Activated CD4-positive, alpha-beta T cell treated with anti-CD3 and anti-CD28 coated beads, Interleukin-2, Interleukin-4, amounts not matched to agents 100 ng/mL and 50 ng/mL, durations not matched to agents 16 hours and 8 hours (primary cell): ENCODE measurements at places on chromosomes 1 and 21.

- DNase-seq = no peak
These were observed 158.9 kb upstream of the TNR start for GRCh38 chr1:175902281-175902680.

- no peak for DNase-seq
These were observed 49.3 kb upstream of the RABGAP1L start for GRCh38 chr1:174110053-174110452.

DNA sequence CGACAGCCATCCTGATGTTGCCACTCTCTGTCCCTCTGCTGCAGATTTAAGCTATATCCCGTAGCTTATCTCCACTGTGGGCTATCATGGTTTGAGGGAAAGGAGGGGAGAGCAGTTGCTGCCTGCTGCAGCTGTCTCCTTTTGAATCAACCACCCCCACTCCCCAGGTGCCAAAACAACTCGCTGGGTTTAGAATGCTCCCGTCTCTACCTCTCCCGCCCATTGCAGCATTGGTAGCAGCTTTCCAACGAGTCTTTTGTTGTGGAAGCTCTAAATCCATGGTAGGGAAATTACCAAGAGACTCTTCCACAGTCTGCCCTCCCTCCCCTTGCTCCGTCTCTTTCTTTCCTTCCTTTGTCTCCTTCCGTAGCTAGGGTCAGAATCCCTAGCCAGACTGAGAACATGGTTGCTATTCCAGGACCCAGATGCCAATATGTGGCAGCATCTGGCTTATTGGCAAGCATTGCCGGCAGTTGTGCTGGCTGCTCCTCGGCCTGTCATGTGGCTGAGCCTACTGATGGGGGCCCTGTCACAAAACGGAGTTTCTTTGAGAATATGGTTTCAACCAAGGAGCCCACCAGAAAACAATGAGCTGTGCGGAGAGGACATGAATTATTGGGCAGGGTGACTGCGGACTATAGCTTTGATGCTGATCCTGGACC lies 230.7 kb downstream of the RPS6KC1 start:
- DNase-seq = no peak

- peak; percentile 24 for DNase-seq
These were observed 13.4 kb upstream of the PIAS3 start for GRCh38 chr1:145871994-145872924.

- DNase-seq = peak; percentile 33
These were observed 43.3 kb downstream of the GPR88 start for GRCh38 chr1:100581096-100581705.

GRCh38 chr1:22930240-22930912 lies 42.3 kb downstream of the LACTBL1 start:
- DNase-seq = peak; percentile 31

DNA sequence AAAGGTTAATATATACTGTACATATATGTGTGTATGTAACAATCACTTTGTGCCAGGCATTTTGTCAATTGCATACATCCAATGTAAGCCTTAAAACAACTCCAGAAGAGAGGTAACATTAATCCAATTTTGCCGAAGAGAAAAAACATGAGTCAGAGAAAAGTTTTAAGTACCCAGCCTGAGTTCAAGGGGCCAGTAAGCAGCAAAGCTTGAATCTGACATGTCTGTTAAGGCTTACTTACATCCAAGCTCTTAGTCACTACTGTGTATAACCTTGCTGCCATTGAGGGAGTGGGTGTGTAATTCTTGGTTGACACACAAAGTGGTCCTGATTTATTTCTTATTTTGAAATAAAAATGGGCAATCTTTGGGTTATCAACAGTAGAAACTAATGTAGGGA lies 360.4 kb upstream of the LYPLAL1 start:
- no peak for DNase-seq

DNA sequence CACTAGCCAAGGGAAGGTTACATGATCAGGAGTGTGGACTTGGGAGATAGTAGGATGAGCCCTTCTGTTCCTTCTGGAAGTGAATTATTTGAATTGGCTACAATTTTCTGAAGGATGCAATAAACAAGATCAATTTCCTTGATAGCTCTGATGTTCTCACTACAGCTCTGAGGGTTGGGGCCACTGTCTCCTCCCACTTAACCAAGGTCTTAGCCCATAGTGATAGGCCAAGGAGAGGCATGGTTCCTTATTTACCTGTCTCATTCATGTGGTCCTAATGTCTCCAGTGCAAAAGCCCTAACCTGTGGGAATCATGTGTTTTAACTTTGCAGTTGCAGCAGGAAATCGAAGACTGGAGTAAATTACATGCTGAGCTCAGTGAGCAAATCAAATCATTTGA lies 34.8 kb downstream of the MIA3 start:
- no peak for DNase-seq

DNA sequence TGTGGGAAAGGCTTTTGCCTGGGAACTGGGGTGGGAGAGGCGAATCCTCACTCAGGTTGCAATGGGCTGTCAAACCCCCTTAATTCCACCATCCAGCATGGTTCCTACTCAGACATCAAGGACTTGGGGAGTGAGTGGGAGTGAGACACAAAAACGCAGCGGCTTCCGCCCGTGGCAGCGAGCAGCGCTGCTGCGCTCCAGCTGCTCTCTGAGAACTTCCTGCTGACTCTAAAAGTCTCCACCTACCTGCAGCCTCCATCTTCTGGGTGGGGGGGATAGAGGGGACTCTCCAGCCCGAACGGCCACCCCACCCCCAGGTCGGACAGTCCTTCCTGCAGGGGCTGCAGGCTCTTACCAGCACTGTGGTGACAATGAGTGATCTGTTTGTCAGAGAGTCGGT lies 184.4 kb downstream of the GRIK3 start:
- DNase-seq = no peak

DNA sequence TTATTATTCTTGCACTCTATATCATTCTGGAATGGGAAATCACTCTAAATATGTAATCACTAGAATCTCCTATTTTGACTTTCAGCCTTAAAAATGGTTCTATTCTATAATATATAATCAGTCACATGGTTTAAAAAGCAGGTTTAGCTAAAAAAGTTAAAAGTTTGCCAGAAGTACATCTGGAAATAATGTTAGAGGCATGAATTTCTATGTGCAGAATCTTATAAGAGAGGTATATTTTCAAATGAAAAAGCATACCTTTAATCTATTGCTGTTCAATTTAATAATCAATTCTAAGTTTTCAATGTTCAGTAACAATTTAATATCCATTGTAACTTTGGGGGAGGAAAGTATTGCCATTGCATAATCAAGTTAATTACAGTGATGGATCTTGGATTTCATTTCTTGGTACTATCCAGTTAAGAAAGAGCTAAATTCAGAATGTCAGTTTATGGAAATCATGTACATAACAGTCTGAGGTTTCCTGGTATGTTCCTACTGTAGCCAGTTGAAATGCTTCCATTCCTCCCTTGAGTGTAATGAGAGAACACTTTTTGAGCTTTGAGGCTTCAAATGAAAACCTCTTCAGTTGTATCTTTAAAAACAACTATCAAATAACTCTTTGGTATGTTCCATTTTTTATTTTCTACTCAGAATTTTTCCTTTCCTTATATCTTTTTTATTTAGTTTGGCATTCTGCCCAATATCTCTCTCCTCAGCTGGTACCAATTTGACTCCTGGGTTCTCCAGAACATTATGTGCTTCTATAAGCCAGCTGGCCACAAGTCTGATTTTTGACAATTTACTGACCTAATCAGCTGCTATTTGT lies 175.7 kb upstream of the COL11A1 start:
- DNase-seq = no peak

- DNase-seq = no peak
These were observed 6.2 kb downstream of the KCNK1 start for GRCh38 chr1:233620065-233620464.

DNA sequence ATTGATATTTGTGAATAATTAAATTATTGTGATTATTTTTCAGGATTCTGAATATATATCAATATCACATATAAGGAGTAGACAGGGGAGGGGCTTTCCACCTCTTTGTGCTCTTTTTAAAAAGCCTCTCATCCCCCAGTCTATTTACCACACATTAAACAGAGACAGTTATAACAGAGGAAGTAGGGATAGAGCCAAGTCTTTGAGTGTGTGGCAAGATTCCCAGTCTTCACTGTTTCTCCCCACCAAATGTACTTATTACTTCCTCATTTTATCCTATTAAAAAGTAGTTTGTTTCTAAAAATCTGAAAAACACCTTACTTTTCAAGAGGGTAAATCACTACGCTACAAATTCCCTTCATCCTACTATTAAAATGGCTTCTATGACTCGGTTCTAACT lies 46.7 kb downstream of the EPS15 start:
- DNase-seq = no peak

- no peak for DNase-seq
These were observed 131.4 kb upstream of the F3 start for GRCh38 chr1:94672934-94673333.

DNA sequence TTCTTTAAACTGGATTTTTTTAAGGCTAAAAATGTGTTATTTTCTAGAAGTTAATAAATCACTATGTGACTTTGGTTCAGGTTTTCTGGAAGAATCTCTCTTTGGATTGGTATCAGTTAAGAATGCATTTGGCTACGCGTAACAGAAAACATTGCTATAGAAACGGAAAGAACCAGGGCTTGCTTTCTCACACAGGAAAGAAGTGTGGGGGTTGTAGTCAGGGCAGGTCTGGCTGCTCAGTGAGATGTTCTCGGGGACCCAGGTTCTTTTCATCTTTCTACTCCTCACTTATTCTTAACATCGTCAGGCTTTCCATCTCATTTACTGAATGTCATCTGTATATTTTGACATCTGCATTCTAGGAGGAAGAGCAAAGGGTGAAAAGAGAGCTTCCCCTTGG lies 191.4 kb downstream of the ZBTB18 start:
- no peak for DNase-seq

- peak; percentile 4 for DNase-seq
These were observed 616 bp upstream of the LAX1 start for GRCh38 chr1:203764105-203765028.

DNA sequence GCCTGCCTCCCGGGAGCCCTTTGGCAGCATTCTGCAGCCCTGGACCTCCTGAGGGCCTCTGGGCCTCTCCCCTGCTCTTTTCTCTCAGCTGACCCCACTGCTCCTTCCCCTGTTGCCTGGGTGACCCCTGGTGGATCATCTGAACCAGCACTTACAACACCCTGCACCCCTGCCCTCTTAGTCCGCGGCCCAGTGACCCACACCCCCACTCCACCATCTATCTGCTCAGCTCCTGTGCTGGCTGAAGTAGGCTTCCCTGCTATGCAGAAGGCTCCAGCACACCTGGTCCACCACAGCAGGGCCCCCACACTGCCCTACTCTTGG lies 74.0 kb downstream of the DMRTA2 start:
- no peak for DNase-seq

DNA sequence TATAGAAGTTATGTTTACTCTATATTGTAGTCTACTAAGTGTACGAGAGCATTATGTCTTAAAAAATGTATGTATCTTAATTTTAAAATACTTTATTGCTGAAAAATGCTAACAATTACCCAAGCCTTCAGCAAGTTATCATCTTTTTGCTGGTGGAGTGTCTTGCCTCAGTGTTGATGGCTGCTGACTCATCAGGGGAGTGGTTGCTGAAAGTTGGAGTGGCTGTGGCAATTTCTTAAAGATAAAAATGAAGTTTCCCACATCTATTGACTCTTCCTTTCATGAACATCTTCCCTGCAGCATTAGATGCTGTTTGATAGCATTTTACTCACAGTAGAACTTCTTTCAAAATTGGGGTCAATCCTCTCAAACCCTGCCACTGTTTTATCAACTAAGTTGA lies 95.8 kb downstream of the CDC7 start:
- peak; percentile 43 for DNase-seq

DNA sequence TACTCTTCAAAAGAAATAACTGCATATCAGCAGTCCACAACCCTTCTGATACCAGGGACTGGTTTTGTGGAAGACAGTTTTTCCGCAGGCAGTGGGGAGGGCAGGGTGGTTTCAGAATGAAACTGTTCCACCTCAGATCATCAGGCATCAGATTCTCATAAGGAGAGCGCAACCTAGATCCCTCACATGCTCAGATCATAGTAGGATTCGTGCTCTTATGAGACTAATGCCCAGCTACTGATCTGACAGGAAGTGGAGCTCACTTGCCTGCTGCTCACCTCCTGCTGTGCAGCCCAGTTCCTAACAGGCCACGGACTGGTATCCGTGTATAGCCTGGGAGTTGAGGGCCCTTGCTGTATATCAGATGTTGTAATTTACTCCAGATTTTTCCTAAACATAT lies 11.5 kb downstream of the RO60 start:
- DNase-seq = peak; percentile 68

DNA sequence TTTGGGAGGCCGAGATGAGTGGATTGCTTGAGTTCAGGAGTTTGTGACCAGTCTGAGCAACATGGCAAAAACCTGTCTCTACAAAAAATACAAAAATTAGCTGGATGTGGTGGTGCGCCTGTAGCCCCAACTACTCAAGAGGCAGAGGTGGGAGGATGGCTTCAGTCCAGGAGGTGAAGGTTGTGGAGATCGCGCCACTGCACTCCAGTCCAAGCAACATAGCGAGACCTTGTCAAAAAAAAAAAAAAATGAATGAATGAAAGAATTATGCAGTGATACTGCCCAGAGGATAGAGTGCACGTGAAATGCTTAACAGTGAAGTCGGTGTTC lies 429 bp upstream of the DPH2 start:
- no peak for DNase-seq

DNA sequence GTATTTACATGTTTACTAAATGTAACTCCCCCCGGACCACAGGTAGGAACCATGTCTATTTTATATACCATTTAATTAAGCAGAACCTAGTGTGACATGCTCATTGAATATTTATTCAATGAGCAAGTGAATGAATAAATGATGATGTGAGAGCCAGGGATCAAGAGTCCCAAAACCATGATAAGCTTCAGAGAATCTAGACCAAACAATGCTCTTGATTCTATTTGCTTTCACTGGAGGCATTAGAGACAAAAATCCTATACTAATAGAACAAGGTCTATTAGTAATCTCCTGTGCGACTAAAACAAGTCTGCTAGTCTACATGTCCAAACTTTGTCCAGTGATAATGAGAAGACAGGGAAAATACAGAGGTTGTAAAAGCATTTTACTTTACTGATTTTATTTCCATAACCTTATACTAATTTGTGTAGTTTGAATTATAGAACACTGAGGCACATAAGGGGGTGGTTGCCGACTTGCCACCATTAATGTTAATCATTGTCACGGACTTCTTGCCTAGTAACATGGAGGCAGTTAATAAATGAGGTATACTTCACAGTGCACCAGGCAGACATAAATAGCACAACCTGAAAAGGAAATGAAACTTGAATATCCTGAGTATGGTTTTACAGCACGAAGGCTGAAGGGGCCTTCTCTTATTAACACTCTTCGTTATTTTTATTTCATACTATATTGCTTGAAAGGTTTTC lies 69.8 kb downstream of the TBX15 start:
- DNase-seq = no peak

- DNase-seq = no peak
These were observed 9.7 kb downstream of the SOAT1 start for GRCh38 chr1:179303200-179303785.

GRCh38 chr1:65009176-65009575 lies 42.8 kb upstream of the JAK1 start:
- no peak for DNase-seq
